ENCODE measurements at places on chromosomes 6 and 20.
A peak's percentile ranks its signal among the peaks of the same experiment; 100 is the strongest.

- no peak for DNase-seq
These were observed 4.9 kb upstream of the BTBD3 start for GRCh38 chr20:11912659-11913415.

- DNase-seq = no peak
These were observed 12.5 kb downstream of the SLC18B1 start for GRCh38 chr6:132785936-132786335.

DNA sequence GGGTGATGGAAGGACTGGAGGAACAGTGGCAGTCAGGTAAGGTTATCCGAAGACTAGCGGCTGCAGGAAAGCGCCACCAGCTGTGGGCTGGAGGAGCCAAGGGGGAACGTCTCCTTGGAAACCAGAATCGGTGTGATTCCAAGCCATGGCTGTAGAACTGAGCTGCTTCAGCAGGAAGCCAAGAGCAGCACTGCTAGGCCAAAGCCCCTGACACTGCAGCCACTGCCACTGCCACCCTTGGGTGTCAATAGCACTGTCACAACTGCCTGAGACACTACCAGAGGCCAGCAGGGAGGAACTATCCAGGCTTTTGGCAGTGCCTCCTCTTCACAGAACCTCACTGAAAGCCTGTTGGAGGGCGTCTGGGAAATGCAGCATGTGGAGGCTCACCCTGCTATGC is 289.6 kb upstream of the SUPT3H start:
- no peak for DNase-seq

DNA sequence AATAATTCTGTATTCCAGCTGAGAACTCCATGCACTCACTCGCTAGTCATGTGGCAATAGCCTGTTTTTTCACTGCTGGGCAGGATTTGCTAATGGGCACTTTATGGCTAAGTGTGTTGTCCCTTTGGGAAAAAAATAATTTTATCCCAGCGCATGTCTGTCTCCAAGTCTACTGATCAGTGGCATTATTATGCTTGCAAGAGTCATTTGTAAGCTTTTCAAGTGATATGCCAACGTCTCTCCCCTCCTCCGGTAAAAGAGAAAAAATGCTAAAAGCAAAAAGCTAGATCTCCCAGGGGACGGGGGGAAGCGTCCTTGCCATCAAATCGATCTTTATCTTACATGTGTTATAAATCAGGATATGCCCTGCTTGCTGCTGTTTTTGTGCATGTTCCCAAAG is 407.7 kb downstream of the CDH26 start:
- no peak for DNase-seq

GRCh38 chr20:45970646-45971424 is 1.2 kb downstream of the ZNF335 start:
- no peak for DNase-seq

- no peak for DNase-seq
These were observed 175.9 kb upstream of the GJE1 start for GRCh38 chr6:141956868-141957267.

DNA sequence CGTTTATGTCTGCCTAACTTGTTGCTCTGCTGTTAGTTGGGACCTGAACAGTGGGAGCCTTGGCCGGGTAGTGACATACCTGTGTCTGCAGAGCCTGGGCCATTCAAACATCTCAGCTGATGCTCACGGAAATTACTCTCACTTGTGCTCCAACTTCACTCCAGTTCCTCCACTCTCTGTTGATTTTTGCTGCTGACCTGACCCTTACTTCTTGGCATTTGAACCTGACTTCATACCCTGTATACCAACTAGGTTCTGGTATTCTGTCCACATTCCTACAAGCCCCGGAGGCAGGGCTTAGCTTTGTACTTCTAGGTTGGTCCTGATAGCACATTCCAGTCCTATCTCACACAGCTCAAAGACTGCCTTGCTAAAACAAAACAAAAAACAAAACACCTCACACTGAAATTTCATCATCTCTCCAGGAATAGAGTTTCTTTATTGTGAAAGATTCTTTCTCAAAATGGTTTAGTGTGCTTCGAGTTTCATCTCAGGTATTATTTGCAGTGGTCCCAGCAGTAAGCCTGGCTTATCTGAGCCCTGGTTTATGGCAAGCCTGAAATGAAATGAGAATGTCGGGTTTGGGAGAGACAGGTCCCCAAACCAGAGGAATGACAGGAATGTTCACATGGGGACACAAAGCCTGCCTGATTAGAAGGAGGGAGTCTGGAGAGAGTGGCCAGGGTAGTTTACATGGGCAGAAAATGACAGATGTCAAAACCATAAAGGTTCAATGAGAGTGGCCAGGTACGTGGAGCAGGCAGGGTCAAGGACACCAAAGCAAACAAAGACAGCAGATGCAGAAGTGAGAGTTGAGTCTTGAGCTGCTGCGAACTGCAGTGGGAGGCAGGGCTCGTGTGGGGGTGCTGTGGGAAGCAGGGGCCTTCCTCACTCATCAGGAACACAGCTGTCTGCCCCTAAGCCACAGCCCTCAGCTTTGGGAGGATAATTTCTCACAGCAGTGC is 174.2 kb upstream of the HDAC2 start:
- DNase-seq = no peak

GRCh38 chr20:56683077-56683865 is 54.2 kb downstream of the TFAP2C start:
- DNase-seq = no peak

GRCh38 chr20:62734881-62735280 is 26.2 kb downstream of the NTSR1 start:
- no peak for DNase-seq

DNA sequence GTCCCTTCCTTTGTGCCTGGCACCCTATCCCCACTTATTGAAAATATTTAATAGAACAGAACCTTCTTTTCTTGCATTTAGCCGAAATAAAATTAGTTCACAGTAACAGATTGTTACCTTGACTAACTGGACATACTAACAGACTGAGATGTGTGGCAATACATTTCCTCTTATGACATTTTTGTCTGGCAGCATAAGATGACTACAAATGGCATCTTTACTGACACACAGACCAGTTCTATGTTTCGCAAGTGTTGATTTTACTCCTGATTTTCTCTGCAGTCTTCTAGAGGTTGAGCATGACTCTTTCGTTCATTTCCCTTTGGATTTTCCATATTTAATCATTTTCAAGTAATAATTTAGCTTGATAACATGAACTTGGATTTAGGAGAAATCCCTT is 474.6 kb downstream of the CBLN4 start:
- DNase-seq = no peak

GRCh38 chr6:163520956-163521355 is 106.4 kb downstream of the QKI start:
- DNase-seq = no peak

DNA sequence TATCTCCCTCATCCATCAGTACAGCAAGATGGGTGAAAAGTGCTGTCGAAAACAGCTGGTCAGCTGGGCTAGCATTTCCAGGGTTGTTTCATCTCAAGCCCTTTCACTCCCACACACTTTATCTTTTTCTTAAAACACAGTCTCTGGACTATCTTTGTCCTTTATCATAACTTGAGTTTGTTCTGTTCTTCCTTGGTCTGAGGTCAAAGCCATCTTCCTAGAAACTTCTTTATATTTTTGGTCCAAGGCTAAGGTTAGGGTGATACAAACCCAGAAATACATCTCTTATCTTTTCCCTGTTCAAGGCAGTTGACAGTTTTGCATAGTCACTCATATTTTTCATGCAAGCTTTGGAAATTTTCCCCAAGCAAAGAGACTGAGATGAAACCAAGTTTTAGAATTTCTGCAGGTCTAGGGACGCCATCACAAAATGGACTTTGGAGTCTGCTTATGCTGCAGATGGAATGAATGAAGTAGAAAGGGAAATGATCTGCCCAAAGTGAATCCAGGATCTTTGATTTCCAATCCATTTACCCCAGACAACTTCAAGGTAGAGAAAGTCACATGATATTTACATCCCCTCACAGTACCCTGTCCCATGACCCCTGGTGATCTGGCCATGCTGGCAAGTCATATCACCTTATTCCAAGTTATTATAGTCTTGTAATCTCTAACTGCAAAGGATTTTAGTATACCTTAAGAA is 297.0 kb downstream of the ZNF217 start:
- DNase-seq = no peak

DNA sequence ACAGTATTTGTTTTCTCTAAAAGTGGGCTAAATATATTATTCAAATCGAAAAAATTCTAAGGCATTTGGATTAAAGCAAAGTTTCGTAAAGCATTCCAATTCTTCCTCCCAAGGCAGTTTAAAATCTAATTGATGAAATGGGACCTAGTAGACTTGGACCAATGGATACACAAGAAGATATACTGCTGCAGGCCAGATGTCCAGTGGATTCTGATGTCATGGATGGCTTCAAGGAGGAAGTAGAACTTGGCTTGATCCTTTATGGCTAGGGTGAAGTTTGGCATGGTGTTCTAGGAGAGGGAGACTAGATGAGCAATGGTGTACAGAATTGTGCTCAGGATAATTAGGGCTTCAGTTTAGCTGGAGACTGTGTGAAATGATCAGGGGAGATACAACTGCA is 559.5 kb upstream of the MMS22L start:
- no peak for DNase-seq

- DNase-seq = no peak
These were observed 66.7 kb upstream of the TSHZ2 start for GRCh38 chr20:52905241-52905994.

GRCh38 chr6:154510144-154510905 is at the start of gene CNKSR3:
TSS of gene CNKSR3 (minus strand) at chr6:154510685. CDS start at chr6:154510114, 571 bp downstream.
- DNase-seq = peak; percentile 88

DNA sequence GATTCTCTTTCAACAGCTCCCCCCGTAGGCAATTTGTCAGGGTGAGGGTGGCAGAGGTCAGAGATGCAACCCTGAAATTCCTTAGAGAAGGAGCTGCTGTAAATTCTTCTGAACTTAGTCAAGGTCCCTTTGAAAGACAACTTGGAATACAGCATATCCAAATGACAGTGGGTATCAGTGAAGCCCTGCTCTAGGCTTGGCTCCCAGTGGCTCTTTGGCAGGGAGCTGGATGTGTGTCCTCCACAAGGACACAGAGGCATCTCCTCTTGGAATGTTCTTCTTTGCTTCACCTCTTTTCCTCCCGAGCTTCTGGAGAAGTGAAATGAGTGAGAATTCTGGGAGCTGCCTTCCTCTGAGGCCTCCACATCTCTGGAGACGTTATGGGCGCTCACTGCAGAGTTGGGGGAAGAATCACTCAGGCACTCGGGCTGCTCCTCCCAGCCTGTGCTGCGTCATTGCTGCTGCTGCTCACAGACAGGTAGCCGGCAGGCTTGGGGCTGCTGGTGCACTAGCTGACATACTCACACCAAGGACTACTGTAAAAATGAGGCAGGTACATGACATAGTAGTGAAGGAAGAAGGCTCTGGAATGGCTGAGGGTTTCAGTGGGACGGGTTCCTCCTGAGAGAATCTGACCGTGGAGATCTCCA is 34.1 kb downstream of the DYNLT1 start:
- no peak for DNase-seq
